ENCODE measurements at places on chromosomes 5 and 9. TPM values are rescaled to one million over a fixed set of nuclear protein-coding genes. Genes with fewer than 3 reads are reported as not detected.

The PKN3 gene
- 10.5 TPM for total RNA-seq

DNA sequence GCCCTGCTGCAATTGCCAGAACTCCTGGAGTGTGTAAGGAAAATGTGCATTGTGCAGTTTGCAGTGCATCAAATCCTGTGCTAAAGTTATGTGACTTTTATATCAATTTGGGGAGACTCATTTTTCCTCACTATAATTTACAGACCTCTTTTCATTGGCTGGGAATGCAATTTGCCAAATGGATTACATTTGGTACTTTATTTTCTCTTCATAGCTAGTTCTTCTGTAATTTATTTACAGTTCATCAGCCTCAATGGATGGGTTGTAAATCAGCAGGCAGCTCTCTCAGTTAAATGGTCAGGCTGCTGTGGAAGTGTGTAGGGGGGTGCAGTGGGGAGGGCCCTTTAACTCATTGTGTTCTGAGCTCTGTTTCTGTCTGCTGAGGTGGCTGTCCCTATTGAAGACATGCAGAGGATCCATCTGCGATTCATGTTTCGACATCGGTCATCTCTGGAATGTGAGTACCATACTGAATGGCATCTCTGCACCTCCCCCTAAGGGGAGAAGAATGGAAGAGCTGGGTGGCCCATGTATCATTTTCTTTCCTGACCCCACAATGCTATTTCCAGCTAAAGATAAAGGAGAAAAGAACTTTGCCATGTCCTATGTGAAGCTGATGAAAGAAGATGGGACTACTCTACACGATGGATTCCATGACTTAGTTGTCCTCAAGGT, 74.6 kb downstream of the DOCK2 start:
- DNase-seq: no peak

The PFN3 gene
- total RNA-seq: not detected

- DNase-seq: no peak
These were observed 150.5 kb downstream of the GAPVD1 start for GRCh38 chr9:125412166-125412565.

GRCh38 chr5:145489516-145489915, 345.6 kb downstream of the PRELID2 start:
- no peak for DNase-seq

DNA sequence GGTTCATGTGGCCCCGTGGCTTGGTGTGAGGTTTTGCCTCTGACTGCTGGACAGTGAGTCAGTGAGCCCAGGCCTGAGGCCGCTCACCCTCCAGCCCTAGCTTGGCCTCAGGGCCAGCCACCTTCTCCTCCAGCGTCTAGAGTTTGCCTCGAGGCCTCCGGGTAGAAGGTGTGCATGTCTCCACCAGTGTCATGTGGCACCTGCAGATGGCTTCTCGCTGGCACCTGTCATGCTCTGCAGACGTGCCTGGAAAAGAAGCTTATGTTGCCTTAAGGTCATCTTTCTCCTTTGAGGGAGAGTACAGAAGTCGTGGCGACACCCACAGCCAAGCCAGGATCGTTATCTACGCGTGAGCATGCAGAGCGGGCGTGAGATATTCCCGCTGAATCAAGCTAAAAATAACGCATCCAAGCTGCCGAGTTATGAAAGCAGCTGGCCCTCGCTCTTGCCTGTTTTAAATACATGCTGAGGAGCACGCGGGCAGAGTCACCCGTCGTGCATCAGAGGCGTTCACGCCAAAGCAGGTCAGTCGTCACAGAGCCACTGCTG, 79.7 kb upstream of the FCN2 start:
- DNase-seq: no peak

The TOPORS gene
- 9.4 TPM for total RNA-seq

The ZCCHC10 gene
- total RNA-seq: 20.5 TPM

DNA sequence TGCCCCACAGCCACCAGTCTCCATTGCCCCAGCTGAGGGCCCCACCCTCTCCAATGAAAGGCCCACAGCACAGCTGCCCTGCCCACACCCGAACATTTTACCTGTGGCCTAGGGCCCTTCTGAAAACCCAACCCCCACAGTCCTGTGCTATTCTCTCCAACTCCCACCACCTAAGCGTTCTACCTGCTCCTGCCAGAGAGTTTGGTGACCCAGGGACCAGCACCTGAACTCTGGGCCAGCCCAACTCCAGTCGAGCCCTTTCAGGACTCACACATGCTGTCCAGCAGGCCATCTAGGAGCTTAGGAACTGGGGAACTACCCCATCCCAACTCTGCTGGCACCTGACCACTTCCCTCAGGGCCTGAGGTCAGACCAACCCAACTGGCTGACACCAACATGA, 562.3 kb downstream of the DNAH5 start:
- DNase-seq: no peak

- DNase-seq: no peak
These were observed 345.6 kb downstream of the KDM4C start for GRCh38 chr9:7103367-7103766.

The HTR4 gene
- total RNA-seq: not detected

The SOHLH1 gene
- not detected for total RNA-seq

- DNase-seq: no peak
These were observed 67.4 kb downstream of the ARRDC3 start for GRCh38 chr5:91315701-91316100.

The SLC9A3 gene
- total RNA-seq: 2.9 TPM

The PCDHA8 gene
- not detected for total RNA-seq

The CDKN2B-AS1 gene
- total RNA-seq: not detected

- peak; percentile 54 for DNase-seq
These were observed 283.9 kb upstream of the RFX3 start for GRCh38 chr9:3809724-3810123.

The TLX3 gene
- not detected for total RNA-seq

DNA sequence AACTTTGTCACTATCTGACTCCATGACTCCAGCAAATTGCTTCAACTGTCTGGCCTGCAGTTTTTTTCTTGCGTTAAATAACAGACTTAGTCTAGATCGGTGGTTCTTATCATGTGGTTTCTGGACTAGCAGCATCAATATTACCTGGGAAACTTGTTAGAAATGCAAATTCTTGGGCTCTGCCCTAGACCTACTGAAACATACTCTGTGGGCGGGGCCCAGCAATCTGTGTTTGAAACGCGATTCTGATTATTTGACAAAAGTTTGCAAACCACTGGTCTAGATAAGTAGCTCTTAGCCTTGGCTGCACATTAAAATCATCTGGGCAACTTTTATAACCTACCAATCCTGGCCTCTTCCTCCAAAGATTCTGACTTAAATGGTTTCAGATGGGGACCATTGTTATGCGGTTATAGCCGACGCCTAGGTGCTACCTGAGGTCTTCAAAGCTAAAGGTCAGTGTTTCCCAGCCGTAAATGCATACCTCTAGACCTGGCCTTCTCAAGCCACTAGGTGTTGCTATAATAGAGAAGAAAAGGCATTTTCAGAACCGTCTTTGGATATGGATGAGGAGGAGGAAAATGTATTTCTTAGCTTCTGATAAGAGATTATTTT, 74.0 kb downstream of the C9orf85 start:
- no peak for DNase-seq

GRCh38 chr5:55205001-55205400, 22.1 kb downstream of the MCIDAS start:
- no peak for DNase-seq

The MAST4 gene
- 0.16 TPM for total RNA-seq

The ASTN2 gene
- 8.0 TPM for total RNA-seq

GRCh38 chr9:77750981-77751340, 102.8 kb upstream of the GNA14 start:
- no peak for DNase-seq

The NME5 gene
- not detected for total RNA-seq

DNA sequence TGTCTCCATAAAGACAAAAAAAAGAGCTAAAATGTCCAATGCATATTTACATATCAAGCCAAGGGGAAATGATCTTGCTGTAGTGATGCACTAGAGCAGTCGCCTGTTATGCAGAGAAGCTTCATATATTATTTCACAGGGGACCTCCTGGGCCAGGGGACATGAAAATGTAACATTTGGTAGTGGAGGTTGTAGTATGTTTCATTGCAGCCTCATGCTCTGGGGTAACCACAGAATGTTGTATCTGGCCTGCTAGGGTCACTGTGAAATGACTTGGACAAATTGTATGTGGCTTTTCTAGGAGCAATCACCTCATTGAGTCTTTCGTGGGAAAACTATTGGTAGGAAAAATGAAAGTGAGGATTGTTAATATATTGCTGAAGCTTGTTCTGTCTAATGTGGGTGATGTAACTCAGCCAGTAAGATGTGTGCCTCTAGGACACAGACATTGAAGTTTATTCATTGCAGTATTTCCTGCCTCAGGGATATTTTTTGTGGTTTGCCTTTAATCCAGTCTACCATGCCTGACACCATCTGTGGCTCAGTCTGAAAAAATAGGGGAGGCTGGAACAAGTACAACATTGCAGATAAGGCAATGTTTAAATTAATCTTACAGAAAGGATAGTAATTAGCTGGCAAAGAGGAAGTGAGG, 430.8 kb upstream of the TNC start:
- DNase-seq: no peak

The TRIM52 gene
- 5.8 TPM for total RNA-seq

- DNase-seq: peak; percentile 80
These were observed at the start of gene TRPM6 for GRCh38 chr9:74887041-74887980. TRPM6 (minus strand) TSS chr9:74887921; CDS start chr9:74887856, 65 bp downstream.

- DNase-seq: no peak
These were observed 4.4 kb upstream of the LYSMD3 start for GRCh38 chr5:90533794-90534193.

The RUSC2 gene
- total RNA-seq: 27.2 TPM

The DMRTA1 gene
- total RNA-seq: not detected

The BHMT2 gene
- total RNA-seq: 0.79 TPM

DNA sequence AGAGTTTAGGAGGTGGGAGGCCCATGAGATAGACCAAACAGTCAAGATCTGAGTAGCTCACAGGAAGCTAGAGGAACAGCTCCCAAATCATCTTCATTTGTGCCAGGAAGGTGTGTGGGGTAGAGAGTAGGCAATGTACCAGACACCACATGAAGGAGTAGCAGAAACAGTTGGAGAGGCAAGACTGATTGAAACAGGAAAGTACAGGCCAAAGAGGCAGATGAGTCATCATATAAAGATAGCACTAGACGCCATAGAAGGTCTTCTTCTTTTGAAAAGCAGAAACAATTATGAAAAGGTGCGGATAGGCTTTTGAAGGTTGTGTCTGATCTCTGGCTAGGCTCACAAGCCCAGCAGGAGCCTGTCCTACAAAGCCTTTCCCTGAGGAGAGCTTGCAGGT, 62.7 kb upstream of the PALM2AKAP2 start:
- no peak for DNase-seq

GRCh38 chr5:43063721-43064171, 23.6 kb upstream of the ANXA2R start:
- DNase-seq: no peak

Measured in MG63 (cell line).